Stimulated activated CD8-positive, alpha-beta memory T cell treated with anti-CD3 and anti-CD28 coated beads, Interleukin-12 subunit alpha, Interleukin-12 subunit beta, amount 100 ng/mL, for 4 hours (primary cell): ENCODE measurements at places on chromosomes 12 and 14.

- no peak for DNase-seq
Observed at GRCh38 chr14:84546236-84546635, 983.7 kb upstream of the FLRT2 start.

DNA sequence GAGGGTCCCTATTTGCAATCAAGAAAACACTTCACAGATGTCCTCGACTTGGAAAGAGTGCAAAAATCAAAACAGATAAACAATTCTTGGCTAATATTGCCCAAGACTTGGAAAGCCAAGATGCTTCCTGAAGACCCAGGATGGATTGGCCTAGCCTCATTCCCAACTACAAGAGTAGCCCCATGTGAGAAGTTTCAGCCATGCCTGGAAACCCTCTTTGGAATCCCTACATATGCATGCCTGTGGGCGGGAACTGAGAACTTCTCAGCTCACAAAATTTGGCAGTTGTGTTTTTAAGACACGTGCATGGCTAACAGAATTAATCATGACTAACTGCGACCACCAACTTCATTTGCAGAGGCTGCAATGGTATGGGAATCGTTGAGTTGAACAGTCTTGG lies 283.2 kb upstream of the TBX3 start:
- no peak for DNase-seq

- DNase-seq = no peak
Observed at GRCh38 chr12:122848471-122849351, 13.5 kb downstream of the HIP1R start.

- DNase-seq = no peak
Observed at GRCh38 chr14:72598306-72598705, 295.6 kb downstream of the DPF3 start.

DNA sequence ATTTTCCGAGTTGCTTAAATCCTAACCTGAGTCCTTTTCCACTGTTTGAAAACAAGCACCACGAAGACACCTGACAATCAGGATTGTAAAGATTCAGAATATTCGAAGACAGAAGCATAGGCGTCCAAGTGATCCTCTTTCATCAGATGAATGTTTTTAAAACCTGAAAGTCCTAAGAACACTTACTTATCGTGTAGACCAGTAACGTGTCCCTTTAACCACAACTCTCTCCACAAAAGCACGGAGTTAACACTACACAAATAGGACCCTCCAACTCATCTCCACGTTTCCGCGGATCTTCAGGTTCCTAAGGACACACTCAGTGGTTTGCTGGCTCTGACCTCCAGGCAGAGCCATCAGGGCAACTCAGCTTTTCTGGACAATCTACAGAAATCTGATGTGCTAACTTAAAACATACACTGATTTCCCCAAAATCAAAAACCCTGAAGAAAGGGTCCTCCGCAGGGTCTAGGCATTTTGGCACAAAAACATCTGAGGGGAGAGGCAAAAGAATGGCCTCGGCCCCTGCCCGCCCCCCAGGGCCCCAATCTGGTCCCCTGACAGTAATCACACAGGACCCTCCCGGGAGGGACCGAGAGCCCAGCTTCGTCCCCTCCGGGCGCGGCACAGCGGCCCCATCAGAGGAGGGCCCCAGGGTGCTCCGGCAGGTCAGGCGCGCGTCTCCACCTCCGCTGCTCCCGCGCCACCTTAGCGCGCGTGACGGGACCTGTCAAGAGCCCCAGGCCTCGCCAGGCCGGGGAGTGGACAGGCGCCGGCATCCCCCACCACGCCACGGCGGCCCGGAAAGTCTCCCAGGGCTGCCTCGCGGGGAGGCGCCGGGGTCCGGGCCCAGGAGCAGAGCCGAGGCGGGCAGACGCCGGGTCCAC lies 925 bp downstream of the DICER1 start:
- DNase-seq = peak; percentile 17

- DNase-seq = no peak
Observed at GRCh38 chr12:46585854-46586621, 213.5 kb upstream of the SLC38A2 start.

- no peak for DNase-seq
Observed at GRCh38 chr14:95652690-95653089, 33.5 kb upstream of the TCL1B start.

GRCh38 chr14:23056145-23056955 lies 970 bp downstream of the CDH24 start:
- DNase-seq = peak; percentile 45

DNA sequence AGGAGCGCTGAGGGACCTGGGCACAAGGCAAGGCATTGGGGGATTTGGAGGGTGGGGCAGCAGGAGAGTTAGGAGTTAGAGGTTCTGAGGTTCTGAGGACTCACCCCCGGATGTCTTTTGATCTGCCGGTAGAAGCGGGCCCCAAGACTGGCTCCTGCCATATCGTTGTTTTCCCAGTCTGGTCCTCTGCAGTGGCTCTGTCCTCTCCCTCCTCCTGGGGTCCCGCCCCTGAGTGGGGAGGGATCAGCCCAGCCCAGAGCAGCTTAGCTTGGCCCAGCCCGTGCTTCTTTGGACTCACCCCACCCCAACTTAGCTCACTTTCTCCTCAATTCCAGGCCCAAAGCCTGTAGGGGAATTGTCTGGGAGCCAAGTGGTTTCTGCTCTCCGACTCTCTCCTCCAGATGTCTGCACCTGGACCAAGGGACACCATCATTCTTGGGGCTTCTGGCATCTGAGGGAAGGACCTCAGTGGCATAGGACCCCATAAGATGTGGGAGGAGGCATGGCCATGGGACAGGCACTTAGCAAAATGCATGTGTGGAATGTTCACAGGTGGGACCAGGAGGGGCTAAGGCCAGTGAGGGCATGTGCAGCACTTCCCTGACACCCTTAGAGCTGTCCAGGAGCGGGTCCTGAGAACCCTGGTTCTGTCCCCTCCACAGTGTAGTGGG lies 7.5 kb downstream of the SHMT2 start:
- no peak for DNase-seq

DNA sequence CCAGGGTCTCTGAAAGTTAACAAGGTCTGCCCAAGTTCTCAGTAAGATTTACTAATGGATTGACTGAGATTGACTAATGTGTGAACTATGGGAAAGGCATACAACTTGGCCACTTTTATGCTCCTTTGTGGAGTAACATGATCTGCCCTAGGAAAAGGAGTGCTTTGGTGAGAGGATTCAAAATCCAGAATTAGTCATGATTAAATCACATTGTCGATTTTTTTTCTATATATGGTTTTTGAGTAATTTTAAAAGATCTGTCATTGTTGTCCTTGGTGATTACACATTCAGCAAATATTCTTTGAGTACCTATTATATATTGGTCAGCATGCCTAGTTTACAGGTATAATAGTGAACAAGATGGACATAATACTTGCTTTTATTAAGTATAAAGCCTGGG lies 147.7 kb upstream of the SYT10 start:
- no peak for DNase-seq

GRCh38 chr12:132837693-132838409 lies 9.2 kb upstream of the GOLGA3 start:
- DNase-seq = no peak

DNA sequence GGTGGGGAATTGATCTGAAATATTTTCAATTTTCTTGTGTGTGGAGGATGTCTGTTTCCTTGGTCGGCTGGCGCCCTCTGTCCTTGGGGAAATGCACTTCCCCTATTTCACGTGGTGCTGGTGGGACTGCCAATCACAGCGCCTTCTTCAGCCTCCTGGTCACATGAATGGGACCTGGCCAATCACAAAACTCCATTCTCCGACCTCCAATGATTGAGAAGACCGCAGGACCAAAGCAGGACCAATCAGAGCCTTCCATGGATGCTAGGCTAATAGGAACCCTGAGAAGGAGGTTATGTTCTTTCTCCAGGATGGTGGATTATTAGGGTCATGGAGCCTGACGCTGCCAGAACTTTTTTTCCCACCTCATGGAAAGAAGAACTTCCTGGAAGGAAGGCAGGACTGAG lies 188.7 kb downstream of the TTC8 start:
- DNase-seq = no peak

DNA sequence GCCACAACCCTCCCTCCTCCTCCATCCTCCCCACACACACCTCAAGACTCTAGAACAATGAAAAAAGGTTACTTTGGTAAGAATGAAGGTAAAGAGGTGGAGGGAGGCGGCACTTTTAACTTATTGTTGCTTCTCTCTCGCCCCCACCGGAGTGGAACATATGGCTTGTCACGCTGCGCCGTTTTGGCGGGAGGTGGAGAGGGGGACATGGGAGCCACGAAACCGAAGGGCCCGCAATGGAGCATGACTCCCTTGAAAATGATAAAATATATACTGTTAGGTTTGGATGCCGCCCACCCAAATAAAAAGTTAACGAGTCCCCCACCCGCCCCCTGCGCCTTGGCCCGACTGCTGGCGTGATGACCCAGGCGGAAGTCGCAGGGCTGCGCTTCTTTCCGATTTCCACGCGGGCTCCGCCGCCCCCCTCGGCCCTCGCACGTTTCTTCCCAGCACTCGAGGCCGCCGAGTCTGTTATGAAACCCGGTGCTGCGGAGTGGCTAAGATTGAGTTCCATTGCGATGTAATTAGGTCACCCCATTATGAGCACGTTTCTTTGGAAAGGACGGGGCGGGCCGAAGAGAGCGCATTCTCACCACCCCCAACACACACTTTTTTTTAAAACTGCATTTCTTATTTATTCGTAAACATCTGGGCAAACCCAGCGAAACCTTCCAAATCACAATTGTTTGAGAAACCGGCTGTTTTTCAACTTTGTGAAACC lies 1.4 kb upstream of the ZFP36L1 start:
- DNase-seq = peak; percentile 80
